Activated naive CD8-positive, alpha-beta T cell treated with anti-CD3 and anti-CD28 coated beads for 36 hours (primary cell): ENCODE measurements at places on chromosomes 12 and 14. TPM values are rescaled to one million over a fixed set of nuclear protein-coding genes. Genes with fewer than 3 reads are reported as not detected.

Gene NABP2
- total RNA-seq, result 84.5 TPM

Gene LTB4R2
- 11.5 TPM for total RNA-seq

Gene GLIPR1L1
- not detected for total RNA-seq

Gene SYCP3
- 0.22 TPM for total RNA-seq

Gene LTA4H
- total RNA-seq, result 93.7 TPM

Gene PIWIL1
- total RNA-seq, result not detected

Gene YBX3
- total RNA-seq, result 276 TPM

Gene OR6C2
- not detected for total RNA-seq

Gene TAS2R20
- total RNA-seq, result 0.30 TPM

Gene FGF6
- not detected for total RNA-seq

Gene ANKRD33
- not detected for total RNA-seq

Gene SRRM4
- not detected for total RNA-seq

Gene MMP14
- 1.8 TPM for total RNA-seq

Gene MCRS1
- 73.6 TPM for total RNA-seq

Gene TMEM63C
- 1.2 TPM for total RNA-seq

Gene REP15
- total RNA-seq, result 0.33 TPM

Gene CLEC7A
- not detected for total RNA-seq

Gene PROX2
- total RNA-seq, result 0.87 TPM

Gene NTF3
- not detected for total RNA-seq

Gene HOXC13
- total RNA-seq, result not detected

Gene KRT83
- total RNA-seq, result not detected

Gene TMCC3
- 0.19 TPM for total RNA-seq

Gene BCL2L14
- 3.1 TPM for total RNA-seq

Gene ERP27
- 1.6 TPM for total RNA-seq

Gene GDF3
- not detected for total RNA-seq

Gene CCDC197
- not detected for total RNA-seq

Gene NRL
- 2.6 TPM for total RNA-seq

Gene MUCL1
- total RNA-seq, result not detected

Gene RASAL1
- total RNA-seq, result 1.3 TPM

Gene UTP20
- total RNA-seq, result 51.0 TPM

Gene GARIN6
- not detected for total RNA-seq

Gene CD27
- 175 TPM for total RNA-seq

Gene TEX52
- not detected for total RNA-seq

Gene PZP
- not detected for total RNA-seq

Gene CLEC1A
- not detected for total RNA-seq

Gene ZC2HC1C
- total RNA-seq, result 0.56 TPM

Gene NRDE2
- total RNA-seq, result 23.2 TPM

Gene AQP6
- not detected for total RNA-seq

Gene CLEC4E
- total RNA-seq, result not detected

Gene ST8SIA1
- 0.28 TPM for total RNA-seq

Gene NYNRIN
- total RNA-seq, result 0.10 TPM

Gene TIGAR
- total RNA-seq, result 15.8 TPM

Gene MNAT1
- 42.7 TPM for total RNA-seq

Gene SERPINA1
- total RNA-seq, result 1.3 TPM

Gene DPPA3
- total RNA-seq, result not detected

Gene SDS
- total RNA-seq, result not detected

Gene AICDA
- not detected for total RNA-seq

Gene SPTB
- 0.31 TPM for total RNA-seq

Gene LUM
- not detected for total RNA-seq

Gene PPFIA2
- 0.42 TPM for total RNA-seq

Gene OTX2
- total RNA-seq, result not detected

Gene OR4E2
- total RNA-seq, result not detected

Gene FOXG1
- total RNA-seq, result not detected
